ENCODE measurements at places on chromosomes 1 and 21.

DNA sequence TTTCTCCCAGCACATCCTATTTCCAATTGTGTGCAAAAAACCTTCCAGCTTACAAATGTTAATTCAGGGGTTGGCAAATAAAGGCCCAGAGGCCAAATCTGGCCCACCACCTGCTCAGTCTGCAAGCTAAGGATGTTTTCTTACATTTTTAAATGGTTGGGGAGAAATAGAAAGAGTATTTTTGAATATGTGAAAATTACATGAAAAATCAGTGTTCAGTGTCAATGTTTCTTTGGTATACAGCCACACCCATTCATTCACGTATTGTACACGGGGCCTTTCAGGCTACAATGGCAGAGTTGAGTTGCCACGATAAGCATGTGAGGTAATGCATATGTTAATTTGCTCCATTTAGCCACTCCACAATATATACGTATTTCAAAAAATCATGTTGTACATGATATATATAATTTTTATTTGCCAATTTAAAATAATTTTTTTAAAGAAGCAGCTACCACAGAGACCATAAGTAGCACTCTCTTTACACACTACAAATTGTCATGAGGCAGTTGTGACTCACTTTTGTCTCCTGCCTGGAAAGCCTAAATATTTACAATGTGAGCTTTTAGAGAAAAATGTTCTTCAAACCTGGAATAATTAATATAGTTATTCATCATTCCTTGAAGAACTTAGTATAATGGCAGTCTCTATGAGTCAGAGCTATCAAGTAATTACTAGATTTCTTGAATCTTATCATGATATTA, 189.6 kb downstream of the SMYD3 start:
- DNase-seq: peak; percentile 7

GRCh38 chr1:41914516-41914915, 4.2 kb downstream of the HIVEP3 start:
- DNase-seq: no peak

DNA sequence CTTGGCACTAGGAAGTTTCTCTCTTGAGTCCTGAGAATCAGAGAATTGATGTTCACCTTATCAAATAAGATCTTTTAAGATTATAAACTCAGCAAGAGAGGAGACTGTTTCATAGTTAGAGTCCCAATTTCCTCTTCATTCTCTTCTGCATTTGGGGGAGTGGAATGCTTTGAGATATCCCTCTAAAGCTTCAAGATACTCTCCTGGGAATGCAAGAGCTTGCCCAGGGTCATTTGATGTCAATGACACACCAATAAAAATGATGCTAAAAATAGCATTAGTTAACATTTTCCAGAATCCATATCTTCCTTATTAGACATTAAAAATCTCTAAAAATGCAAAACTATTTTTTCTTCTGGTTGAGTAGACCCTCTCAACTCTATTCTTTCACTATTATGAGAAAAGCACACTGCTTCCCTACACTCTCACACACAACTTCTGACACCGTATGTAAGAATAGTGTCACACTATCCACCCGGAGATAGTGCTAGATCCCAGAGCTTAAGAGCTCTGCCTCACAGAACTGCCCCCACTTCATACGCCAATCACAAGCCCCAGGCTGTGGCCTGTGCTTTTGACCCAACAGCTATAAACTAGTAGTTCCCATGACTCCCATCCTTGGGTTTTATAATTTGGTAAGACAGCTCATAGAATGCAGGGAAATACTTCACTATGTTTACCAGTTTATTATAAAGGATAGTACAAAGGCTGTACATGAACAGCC, 399.9 kb upstream of the RUNX1 start:
- no peak for DNase-seq

GRCh38 chr1:48051466-48052126, 54.4 kb upstream of the TRABD2B start:
- no peak for DNase-seq

GRCh38 chr1:96095849-96096612, 625.6 kb upstream of the PTBP2 start:
- no peak for DNase-seq

Data from fibroblast of pulmonary artery (primary cell).